ENCODE measurements at places on chromosomes 7 and 10.
A peak's percentile ranks its signal among the peaks of the same experiment; 100 is the strongest.

DNA sequence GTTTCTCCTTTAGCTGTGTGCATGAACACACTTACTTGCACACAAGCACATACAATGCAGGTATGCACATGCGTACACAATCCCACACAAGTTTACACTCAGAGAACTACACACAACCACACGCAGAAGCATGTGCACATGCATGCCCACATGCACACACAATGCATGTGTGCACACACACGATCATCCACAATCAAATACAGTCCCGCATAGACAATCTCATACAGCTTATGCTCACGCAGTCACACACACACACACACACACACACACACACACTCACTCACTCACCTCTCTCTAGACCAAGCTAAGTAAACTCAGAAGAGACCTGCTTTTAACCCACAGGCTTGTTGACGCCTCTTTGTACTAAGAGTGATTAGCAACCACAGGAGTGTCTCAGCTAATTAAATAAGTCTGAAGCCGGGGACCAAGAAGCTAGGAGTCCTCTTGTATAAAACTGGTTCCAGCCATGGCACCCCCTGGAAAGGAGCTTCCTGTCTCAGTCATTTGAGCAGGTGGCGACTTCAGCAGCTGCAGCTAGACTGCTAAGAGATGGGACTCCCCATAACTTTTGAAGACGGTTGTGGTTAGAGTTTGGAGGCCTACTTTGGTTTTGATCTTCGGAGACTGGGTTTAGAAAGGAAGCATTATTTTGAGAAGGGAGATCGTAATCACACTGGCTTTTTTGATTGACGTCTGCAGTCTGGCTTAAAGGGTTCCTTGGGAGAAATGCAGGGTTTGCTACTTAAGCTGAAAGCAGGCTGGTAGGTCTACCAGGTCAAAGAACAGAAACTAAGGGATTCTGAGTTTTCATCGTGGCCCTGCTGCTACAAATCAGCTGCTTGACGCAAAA, 82.3 kb upstream of the ADRB1 start:
- DNase-seq: peak; percentile 72

DNA sequence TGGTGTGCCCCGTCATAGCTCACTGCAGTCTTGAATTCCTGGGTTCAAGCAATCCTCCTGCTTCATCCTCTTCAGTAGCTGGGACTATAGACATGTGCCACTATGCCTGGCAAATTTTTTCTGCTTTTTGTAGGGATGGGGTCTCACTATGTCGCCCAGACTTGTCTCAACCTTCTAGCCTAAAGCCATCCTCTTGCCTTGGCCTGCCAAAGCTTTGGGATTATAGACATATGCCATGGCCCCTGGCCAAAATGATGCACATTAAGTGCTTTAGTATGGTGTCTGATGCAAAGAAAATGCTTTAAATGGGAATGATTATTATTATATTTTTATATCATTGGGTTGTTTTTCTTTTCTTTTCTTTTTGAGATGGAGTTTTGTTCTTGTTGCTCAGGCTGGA, 33.2 kb upstream of the VCL start:
- DNase-seq: no peak

- DNase-seq: no peak
These were observed 71.3 kb downstream of the CPEB3 start for GRCh38 chr10:92219559-92219958.

- DNase-seq: no peak
These were observed 9.5 kb upstream of the ING3 start for GRCh38 chr7:120941064-120941463.

DNA sequence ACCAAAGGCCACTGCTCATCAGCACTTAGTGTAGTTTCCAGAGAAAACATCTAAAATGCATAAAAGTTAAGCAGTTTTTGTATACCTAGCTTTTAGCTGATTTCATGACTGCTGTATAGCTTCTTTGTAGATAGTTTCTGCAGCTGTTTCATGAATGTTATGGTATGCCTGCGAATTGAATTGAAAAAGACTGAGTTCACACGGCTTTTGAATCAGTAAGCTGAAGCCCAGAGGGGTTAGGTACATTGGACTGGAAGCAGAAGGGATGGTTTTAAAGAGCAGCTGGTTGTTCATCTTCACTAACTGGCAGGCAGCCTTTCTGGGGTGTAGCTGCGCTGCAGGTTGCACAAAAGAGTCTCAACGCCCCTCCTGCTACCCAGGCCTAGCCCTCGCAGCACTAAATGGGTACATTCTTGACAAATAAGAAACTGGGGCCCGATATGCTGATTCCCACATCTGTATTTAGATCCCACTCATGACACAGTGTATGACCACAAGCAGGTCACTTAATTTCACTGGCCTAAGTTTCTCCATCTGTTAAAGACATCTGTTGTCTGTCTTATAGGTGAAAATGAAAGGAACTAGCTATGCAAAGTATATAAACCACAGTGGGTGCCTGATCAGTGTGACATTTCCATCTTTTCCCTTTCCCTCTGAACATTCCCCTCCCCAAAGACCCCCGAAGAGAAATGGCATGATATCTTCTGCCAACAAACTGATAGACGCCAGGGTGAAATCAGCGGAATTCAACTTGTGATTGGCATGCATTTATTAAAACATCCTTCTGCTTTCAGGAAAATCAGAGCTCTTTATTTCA, 85.9 kb upstream of the AGBL3 start:
- DNase-seq: no peak

DNA sequence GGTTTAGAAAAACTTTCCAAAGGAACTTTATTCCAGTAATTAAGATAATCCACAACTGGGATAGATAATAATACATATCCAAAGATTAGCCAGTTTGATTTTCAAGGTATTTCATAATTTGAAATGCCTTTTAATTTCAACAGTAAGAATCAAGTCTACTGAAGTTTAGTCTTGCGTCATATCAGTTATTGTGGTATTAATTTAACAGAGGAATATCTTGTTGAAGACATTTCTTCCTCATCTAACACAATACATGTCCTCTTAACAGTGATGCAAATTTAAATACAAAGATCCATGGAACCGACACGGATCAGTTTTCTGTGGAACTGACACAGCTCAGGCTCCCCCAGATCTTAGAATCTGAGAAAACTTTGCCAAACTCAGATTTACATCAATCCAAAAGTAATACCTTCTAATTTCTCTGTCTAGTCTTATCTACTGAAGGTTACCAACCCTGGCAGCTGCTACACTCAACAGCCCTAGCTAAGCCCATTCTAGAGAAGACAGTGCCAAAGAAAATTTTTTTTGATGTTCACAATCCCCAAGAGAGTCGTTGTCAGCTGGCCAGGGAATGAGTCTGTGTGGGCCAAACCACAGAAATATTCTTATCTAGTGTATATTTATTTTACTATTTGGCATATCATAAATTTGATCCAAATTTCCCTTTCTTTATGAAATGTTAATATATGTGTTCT, 365.2 kb upstream of the MEOX2 start:
- DNase-seq: no peak

DNA sequence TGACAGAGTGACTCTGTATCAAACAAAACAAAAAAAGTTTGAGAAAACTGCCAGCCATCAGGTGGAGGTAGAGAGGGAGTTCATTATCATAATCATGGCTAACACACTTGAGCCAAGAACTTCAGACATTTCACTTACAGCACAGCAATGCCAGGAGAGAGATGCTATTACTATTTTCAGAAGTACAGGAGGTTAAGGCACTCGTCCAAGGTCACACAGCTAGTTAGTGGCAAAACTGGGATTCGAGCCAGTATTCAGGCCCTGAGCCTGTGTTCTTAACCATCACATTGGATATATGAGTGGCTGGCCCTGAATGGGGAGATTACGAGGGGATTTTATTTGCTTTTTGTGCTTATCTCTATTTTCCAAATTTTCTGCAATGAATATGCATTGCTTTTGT, 24.8 kb upstream of the UNC5B start:
- DNase-seq: no peak

GRCh38 chr7:5437348-5437892, 13.8 kb upstream of the TNRC18 start:
- DNase-seq: no peak

DNA sequence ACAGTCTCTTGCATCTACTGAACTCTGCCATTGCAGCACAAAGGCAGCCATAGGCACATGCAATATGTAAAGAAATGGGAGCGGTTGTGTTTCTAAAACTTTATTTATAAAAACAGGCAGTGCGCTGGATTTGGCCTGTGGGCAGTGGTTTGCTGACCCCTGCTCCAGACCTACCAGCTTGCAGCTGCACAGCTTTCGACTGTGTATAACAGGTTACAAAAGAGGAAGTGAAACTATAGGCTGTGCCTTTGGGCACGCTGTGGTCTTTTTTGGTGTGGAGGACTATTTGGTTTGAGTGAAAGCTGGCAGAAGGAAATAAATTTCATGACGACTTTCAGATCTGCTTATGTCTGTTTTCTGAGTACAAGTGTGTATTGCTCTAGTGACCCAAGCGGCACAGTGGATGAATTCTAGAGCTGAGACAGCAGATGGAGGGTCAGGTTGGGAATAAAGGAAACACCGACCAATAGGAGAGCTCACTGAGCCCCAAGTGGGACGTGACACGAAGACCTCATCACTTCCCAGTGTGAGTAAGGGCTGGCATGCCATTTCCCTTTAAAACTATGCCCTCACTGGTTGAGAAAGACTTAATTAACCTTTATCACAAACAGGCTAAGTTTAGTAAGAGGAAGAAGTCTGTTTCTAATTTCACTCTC, 152.7 kb downstream of the ANK3 start:
- peak; percentile 73 for DNase-seq

DNA sequence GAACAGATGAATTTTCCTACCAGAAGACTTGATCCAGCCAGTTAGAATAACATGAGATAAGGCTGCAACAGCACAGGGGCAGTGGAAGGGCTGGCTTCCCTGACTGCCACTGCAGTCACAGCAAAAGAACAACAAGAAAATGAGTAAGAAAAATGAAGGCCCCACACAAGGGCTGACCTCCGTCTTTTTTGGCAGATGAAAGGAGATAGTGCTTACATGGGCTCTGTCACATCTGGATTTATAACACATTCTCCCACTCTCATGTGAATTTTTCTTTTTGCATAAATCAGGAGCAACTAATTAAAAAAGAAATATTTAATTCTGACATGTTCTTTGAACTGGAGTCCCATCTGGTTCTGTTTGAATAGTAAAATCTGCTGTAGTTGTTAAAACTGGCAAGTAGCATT, 99.6 kb downstream of the NRP1 start:
- no peak for DNase-seq

DNA sequence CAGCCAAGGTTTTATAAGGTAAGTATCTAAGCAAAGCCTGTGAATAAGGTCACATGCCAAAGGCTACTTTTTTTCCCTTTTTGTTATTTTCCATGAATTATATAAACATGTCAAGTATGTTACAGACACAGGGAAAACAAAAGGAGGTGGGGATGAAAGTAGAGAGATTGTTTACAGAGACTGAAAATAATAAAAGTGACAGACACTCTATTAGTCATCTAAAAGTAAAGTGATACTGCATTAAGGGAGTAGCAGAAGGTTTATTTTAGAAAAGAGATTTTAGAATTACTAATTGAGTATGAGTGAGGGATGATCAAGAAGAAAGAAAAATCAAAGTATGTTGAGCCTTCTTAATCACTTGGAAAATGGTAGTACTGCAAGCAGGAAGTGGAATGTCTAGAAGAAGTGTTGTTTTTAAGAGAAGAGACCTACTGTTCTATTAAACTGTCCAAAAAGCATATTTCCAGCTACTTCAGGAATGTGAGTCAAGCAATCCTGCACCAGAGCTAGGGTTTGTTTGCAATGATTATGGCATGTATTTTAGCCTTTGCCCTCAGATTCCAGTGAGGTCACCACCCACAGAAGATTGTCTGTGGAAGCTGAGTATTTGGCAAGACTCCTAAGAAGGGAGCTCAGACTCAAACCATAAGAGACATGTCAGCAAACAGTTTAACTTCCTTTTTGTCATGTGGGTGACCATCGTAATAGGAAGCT, 177.9 kb upstream of the PLXDC2 start:
- DNase-seq: no peak

GRCh38 chr7:88347090-88347489, 40.4 kb upstream of the STEAP4 start:
- no peak for DNase-seq

- no peak for DNase-seq
These were observed 9.4 kb downstream of the NPC1L1 start for GRCh38 chr7:44531421-44532380.

GRCh38 chr7:117138495-117138894, 184.4 kb downstream of the WNT2 start:
- no peak for DNase-seq

DNA sequence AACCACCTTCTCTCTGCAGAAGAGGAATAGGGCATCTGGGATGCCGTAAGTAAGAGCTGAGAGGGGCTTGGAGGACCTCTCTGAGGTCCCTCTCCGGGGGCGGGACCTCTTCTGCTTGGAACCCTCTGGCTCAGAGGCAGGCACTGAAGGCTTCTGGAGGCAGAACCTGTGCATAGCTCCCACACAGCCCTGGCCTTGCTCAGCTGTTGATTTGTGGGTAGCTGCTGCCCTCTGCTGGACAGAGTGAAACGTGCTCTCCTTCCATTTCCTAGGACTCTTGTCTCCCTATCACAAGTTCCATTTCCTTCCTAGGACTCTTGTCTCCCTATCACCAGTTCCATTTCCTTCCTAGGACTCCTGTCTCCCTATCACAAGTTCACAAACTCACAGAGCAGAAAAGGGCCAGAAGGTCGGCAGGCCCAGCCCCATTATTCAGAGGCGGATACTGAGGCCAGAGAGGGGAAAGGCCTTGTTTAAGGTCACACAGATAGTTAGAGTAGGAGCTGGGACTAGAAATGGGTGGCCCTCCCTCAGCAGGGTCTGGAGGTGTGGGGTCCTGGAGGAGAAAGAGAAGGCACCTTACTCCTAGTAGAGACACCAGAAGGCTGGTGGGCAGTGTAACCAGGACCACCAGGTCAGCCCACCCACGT, 30.3 kb upstream of the GARS1 start:
- DNase-seq: peak; percentile 34

DNA sequence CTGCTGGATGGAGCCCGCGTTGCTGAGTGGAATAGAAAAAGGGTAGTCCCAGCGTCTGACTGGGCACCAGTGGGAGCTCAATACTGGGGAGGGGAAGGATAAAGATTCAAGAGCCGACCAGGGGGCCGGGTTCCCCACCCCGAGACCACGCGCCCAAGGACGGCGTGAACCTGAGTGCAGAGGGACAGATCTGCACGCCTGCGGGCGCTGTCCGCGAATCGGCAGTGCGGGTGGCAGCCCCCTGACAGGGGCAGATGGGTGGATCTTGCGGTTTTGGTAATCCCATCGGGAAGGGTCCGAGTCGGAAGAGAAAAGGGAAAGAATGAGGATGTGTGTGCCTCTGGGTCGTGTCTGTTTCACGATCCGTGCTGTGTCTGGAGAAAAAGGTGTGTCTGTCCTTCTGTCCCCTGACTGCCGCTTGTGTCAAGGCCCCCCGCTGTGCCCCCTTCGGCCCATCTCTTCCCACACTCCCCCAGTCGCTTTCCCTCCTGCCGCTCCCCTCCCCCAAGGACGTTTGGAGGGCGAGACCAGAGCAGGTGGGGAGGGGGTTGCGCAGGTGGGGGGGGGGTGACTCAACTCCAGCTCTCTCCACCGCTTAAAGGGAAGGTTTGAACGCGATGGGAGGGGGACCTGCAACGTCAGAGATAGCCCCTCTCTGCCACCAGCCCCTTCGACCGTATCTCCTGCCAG, 734 bp upstream of the VGF start:
- no peak for DNase-seq

Data from T-helper 2 cell (primary cell).